ENCODE measurements at places on chromosomes 12 and 14.
A peak's percentile ranks its signal among the peaks of the same experiment; 100 is the strongest.

DNA sequence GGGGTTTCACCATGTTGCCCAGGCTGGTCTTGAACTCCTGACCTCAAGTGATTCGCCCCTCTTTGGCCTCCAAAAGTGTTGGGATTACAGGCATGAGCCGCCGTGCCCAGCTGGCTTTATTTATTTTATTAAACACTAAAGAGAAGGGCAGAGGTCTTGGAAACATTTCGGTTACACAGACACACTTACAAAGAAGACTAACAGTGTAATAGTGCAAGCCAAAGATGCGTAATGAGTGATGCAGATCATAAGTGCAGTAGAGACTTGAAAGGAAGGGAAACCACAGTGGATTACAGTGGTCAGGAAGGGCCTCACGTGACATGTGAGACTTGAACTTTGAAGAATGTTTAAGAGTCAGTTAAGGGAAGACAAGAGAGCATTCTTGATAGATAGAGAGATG is 33.9 kb upstream of the CDK17 start:
- peak; percentile 68 for DNase-seq

GRCh38 chr12:69258655-69259054 is 19.3 kb downstream of the CPSF6 start:
- DNase-seq: no peak

DNA sequence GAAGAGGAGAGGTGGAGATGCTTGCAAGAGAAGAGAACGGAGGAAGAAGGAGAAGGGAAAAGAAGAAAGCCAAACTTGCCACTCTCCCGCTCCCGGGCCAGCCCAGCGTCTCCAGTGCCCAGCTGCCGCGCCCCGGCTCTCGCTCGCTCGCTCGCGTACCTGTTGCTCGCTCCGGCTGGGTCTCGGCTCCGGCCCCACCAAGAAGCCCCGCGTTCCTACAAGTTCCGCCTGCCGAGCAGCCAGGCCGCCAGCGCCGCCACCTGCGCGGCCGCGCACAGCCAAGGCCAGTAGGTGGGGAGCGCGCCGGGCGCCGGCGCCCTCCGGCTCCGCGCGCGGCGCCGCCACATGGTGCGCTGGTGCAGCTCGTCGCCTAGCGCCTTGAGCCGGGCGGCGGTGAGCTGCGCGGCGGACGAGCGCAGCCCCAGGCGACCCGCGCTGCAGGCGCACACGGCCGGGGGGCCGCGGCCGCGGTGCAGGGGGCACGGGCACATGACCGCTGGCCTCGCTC is 370 bp downstream of the HRK start:
- DNase-seq: no peak

- DNase-seq: no peak
These were observed 417.0 kb upstream of the RGS6 start for GRCh38 chr14:71514941-71515919.

DNA sequence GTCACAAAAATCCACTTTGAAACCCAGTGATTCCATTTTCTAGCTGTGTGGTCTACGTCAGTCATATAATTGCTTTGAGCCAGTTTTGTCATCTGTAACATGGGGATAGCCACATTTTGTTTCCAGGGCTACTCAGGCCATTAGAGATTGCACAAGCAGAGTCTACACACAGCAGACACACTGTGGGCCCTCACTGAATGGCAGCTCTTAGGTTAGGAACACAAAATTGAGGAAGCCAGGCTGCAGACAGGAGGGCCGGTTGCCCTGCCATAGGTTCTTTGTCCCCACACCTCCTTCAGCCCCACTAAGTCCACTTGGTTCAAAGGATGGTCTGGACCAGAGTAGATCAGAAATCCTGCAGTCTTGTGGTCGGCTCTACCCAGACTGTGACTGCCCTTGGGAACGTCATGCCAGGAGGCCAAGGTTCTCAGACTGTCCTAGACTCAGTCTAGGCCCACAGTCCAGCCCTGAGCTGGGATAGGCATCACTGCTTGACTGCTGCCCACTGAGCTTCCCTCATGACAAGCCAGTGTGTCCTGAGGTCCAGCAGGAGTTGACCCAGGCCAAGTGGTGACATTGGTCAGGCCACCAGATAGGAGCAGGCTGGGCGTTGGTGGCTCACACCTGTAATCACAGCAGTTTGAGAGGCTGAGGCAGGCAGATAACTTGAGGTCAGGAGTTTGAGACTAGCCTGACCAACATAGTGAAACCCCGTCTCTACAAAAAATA is 3.8 kb upstream of the MYH7 start:
- DNase-seq: no peak

GRCh38 chr12:77979597-77980250 is 149.0 kb downstream of the NAV3 start:
- DNase-seq: no peak
